ENCODE measurements at places on chromosomes 2 and 18.

DNA sequence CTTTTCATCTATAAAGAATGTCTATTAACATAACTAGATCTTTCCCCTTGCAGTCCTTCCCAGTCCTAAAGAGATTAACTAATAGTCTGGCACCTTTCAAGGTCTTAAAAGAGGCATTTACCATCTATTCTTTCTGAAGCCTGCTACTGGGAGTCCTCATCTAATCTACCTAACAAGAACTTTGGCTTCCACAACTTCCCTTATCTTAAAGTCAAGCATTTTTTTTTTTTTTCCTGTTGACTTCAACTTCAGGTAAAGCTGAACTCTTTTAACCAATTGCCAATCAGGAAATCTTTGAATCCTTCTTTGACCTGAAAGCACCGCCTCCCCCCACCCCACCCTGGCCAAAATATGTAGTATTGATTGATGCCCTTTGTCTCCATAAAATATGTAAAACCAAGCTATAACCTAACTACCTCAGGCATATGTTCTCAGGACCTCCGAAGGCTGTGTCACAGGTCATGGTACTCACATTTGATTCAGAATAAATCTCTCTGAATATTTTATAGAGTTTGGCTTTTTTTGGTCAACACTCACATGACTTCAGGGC lies 168.6 kb downstream of the PTPRM start:
- DNase-seq: no peak

GRCh38 chr18:66813138-66813537 lies 209.2 kb upstream of the CDH19 start:
- DNase-seq: no peak

DNA sequence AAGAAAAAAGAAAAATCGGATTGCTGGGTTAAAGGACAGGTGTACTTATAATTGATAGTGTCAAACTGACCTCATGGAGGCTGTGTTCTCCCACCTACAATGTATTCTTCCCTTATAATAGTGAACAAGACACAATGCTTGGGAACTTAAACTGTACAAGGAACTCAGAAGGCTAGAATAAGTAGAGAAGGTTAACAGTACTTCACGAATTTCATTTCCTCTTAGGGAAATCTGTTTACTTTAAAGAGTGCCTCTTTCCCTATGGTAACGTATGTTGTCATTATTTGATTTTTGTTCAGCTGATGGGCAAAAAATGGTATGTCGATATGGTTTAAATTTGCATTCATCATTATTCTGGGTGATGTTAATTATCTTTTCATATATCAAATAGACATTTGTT lies 9.2 kb upstream of the HK2 start:
- no peak for DNase-seq

- no peak for DNase-seq
Observed at GRCh38 chr18:39991696-39992265, 1963.3 kb upstream of the PIK3C3 start.

GRCh38 chr2:20674974-20675679 lies 8.2 kb downstream of the GDF7 start:
- DNase-seq: no peak

GRCh38 chr2:189287982-189288521 lies 108.5 kb upstream of the COL5A2 start:
- peak; percentile 83 for DNase-seq

- peak; percentile 85 for DNase-seq
Observed at GRCh38 chr18:22342625-22343024, 75.1 kb downstream of the CTAGE1 start.

DNA sequence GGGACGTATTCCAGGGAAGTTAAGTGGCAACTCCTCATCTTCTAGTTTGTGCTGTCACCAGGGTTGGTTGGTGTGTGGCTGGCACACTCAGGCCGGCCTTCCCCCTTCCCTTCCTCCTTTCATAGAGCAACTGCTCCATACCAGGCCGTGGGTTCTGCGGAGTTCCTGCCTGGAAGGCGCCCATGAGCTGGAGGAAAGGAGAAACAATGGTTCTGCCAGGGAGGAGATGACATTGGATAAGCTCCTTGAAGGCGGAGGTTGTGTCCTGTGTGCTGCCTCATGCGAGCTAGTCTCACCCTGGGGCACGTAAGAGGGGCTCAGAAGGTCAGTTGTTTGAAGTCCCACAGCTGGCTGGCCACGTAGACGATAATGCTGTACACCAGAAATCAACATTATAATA lies 19.2 kb downstream of the ASAP2 start:
- no peak for DNase-seq

DNA sequence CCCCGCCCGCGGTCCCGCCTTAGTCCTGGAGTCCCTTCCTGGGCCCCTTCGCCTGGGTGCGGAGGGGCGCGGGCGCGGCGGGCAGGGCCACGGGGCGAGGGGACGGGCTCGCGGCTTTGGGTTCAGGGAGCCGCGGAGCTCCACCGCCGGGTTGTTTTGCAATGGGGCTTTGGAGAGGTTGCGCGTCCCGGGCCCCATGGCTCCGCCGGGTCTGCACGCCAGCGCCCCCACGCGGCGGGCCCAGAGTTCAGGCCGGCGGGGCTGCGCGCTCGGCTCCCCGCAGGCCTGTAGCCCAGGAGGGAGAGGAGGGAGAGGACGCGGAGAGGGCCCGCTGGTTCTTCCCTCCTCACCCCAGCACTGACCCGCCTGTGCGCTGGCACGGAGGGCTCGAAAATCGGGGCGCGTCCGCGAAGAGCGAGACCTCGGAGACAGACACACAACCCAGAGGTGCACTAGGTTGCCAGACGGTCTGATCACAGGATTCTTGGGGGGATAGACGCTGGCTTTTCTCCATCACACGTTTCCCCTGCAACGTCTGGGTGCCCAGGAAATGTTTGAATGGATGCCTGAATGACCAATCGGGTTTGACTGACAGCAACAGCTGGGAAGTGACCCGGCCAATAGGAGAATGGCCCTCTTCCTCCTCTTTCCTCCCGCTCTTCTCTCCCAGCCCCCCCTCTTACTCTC lies 4.9 kb upstream of the SIX2 start:
- no peak for DNase-seq

DNA sequence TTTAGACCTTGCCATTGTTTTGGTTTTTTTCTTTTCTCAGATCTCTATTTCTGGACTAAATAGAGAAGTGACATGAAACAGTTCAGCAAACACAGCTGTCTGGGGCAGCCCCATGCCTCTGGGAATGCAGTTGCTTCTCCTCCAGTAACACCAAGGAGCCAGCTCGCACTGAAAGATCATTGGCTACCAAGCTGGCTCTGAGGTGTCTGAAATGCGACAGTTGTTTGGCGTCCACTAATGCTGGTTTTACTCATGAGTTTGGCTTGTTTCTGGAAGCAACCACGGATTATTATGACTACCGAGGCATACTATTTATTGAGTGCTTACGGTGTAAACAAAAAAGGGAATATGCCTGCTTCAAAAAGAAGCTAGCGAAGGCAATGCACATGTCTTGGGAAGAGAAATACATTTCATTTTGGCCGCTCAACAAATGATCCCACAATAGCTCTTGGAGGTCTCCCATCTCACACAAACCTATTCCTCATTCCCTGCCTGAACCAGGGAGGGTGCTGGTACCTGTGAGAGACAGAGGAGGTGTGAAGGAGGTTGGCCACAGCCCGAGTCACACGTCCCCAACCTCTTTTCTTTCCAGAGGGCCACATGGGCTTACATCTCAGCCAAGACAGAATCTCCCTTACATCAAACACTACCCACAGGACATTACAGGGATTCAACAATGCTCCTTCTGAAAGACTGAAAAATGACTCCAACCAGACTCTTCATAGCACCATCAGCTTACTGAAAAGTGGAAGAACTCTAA lies 37.5 kb upstream of the NEB start:
- DNase-seq: no peak

- peak; percentile 76 for DNase-seq
Observed at GRCh38 chr2:83970217-83970929, 488.7 kb downstream of the SUCLG1 start.

DNA sequence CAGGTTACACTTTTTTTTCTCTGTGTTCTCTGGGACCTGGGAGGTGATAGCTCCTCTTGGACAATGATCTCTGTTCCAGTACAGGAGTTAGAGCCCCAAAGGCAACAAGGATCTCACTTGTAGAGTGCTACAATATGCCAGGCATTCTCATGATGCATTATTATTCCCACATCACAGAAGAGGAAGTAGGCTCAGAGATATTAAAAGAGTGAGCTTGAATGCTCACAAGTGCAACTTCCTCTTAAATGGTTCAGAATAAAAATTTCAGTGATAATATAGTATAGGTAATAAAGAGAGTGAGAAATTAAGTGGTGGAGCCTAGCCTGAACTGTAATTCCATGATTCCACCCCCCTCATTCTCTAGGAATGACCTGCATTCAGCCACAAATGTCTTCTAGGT lies 21.4 kb downstream of the POLE4 start:
- DNase-seq: peak; percentile 39

GRCh38 chr2:218557941-218558340 lies 10.2 kb downstream of the USP37 start:
- DNase-seq: no peak

DNA sequence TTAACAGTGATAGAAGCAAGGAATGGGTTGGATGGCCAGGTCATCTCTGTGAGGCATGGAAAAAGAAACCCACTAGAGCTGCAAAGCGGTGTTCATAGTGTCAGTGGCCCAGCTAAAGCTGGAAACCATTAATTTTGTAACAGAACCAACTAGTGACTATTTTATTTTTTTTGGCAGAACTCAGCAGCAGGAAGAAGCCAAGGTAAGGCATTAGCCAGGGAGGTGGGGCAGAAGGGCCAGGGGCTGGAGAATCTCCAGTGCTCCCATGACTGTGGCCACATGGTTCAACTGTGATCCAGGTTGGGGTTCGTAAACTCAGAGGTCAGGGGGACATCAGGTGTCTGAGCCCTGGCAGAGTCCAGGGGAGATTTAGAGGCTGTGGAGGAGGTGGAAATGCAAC lies 25.9 kb upstream of the YES1 start:
- DNase-seq: no peak

GRCh38 chr2:240397924-240398645 lies 37.4 kb upstream of the GPC1 start:
- no peak for DNase-seq

DNA sequence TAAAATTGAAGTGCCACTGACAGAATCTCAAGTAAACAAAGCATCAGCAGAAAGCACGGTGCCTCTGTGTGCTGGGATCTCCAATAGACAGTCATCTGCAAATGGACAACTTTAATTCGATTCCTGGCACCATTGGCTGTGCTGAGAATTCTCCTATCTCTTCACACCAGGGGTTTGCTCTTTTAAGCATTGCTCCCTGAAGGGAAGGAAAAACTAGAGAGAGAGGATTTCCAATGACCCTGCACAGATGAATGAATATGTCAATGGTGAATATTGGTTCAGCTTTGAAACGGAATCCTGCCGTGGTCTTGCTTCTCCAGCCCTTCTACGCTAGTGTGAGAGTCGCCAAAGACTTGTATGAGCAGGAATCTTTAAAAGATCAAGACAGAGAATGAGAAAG lies 97.9 kb downstream of the FIGN start:
- peak; percentile 39 for DNase-seq

GRCh38 chr2:55391155-55391554 lies 28.5 kb downstream of the CCDC88A start:
- peak; percentile 31 for DNase-seq

Data from OCI-M1 (cell line).